Activated effector memory CD4-positive, alpha-beta T cell treated with anti-CD3 and anti-CD28 coated beads, Interleukin-2, amount 50 U/mL, for 16 hours (primary cell): ENCODE measurements at places on chromosomes 11 and 22.

GRCh38 chr22:37160027-37160426 lies 10.3 kb upstream of the IL2RB start:
- DNase-seq: no peak

DNA sequence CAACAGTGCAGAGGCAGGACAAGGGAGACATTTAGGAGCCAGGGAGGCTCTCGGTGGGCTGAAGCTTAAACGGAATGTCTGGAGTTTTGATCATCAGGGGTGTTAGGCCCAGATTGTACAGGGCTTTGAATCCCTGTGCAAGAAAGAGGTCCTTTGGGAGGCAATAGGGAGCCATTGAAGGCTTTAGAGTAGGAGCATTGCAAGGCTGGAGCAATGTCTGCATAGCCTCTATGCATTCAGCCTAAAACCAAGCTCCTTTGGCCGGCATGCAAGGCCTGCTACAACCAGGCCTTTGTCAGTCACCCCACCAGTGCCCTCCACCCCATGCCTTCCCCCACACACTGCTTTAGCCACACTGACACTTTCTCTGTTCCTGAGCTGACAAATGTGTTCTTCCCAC lies 47.4 kb upstream of the FGF3 start:
- DNase-seq: peak; percentile 33

GRCh38 chr11:11477695-11478420 lies 124.8 kb upstream of the CSNK2A3 start:
- DNase-seq: no peak

GRCh38 chr22:46914916-46915894 lies 152.8 kb downstream of the TBC1D22A start:
- no peak for DNase-seq

GRCh38 chr22:36658900-36659299 lies 44.7 kb downstream of the CACNG2 start:
- no peak for DNase-seq

- no peak for DNase-seq
Measured at GRCh38 chr11:2129699-2130366, 9.4 kb downstream of the IGF2 start.

GRCh38 chr22:48734961-48735360 lies 1092.7 kb downstream of the BRD1 start:
- DNase-seq: no peak

DNA sequence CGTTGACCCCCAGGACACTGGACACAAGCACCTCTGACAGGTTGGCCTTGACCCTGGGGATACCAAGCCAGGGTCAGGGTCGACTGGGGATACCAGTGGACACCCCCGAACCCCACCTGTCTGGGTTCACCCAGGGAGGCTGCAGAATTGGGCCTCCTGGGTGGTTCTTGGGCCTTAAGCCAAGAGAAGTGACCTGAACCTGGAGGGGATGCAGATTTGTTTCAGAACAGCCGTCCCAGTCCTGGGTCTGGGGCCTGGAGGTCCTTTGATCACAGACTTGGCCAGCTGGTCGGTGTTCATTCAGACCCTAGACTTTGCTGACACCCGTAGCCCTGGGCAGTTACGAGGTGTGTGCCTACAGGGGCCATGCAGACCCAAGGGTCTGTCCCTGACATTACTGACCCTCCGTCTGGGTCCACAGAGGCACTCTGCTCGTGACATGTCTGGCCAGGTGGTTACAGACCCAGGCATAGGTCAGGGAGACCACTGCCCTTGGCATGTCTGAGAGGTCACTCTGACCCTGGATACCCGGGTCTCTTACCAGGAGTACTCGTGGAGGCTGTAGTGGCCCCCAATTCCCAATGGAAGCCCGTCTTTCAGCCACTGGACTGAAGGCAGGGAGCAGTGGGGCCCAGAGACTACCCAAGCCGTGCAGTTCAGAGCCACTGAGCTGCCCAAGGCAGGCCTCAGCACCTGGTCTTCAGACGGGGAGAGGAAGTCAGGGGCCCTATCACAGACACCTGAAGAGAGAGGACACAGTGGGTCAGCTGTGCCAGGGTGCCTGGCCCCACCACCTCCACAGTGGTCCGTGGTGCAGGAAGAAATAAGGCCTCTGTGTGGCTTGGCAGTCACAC lies 6.4 kb downstream of the SIGIRR start:
- DNase-seq: no peak

DNA sequence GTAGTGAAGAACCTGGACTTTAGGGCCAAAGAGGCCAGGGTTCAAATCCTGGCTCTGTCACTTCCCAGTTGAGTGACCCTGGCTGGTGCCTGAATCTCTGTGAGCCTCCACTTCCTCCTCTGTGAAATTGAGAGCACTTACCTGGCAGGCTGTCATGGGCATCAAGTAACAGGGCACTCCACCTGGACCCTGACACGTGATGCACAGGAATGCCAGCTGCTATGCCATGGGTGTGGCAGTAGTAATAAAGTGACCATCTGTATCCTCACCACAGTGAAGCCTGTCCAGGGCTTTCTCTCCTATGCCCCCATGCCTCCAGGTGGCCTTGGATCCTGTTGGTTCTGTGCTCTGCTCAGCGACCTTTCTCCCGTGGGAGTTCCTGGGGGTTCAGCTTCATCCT lies 29.8 kb upstream of the PPP6R3 start:
- no peak for DNase-seq

DNA sequence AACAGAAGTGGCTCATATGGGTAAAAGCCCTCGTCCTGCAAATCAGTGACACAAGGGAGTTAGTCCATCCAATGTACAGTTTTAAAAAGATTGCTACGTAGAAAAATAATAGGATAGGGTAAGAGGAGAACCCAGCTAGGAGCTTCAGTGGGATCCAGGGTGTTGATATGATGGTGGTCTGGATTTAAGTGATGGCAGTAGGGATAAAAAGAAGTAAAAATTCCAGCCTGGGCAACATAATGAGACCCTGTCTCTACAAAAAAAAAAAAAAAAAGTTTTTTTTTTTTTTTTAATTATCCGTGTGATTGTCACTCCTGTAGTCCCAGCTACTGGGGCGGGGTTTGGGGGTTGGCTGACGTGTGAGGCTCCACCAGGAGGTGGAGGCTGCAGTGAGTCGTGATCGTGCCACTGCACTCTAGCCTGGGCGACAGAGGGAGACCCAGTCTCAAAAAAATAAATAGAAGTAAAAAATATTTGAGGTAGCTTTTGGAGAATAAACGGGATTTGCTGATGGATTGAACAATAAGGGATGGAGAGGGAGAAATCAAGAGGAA lies 7.0 kb upstream of the L3MBTL2 start:
- DNase-seq: peak; percentile 84

DNA sequence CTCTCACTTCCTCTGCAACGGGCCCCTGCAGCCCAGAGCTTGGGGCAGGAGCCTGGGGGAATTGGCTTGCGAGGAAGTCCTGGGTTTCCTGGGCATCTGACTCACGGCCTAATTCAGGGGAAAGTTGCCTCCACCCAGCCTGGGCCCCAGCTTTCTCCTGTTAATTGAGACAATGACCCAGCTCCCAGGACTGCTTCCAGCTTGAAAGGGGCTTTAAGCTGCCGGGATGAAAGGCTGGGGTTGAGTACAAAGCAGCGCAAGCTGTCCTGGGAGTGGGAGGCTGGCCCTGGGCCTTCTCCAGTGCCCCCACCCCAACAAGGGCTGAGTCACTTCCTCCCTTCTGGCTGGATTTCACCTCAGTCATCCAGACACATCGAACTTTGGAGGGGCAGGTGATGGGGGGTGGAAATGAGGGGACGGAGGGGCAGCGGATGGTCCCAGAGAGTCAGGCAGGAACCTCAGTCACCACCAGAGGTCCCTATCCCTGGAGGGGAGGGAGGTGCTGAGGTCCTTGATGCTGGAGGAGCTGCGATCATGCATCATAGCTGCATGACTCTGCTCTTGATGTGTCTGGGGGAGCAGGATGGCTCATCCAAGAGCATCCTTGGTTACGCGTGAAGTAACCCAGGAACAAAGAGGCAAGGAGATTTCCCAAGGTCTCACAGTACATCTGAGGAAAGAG lies 30.1 kb upstream of the OAF start:
- DNase-seq: no peak

- DNase-seq: no peak
Measured at GRCh38 chr11:117941976-117942654, 12.9 kb upstream of the TMPRSS13 start.

GRCh38 chr11:62166371-62166770 lies 23.6 kb upstream of the SCGB1D1 start:
- no peak for DNase-seq

DNA sequence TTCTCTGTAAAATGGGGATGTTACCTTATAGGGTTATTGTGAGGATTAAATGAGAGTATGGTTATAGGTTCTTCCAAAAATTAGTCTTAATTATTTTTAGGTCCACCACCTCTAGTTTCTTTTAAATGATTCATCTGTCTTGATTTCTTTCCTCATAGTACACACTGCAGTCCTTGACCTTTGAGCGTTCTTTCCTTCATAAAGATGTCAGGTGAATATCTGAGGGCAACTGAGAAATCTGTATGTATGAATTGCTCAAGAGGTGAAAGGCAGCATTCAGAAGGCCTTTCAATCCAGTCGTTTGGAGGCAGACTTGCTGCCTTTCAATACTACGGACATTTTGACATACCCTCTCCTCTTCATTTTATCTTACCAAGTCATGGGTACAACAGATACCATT lies 380.7 kb downstream of the INSC start:
- no peak for DNase-seq

- no peak for DNase-seq
Measured at GRCh38 chr22:38944653-38945052, 12.8 kb upstream of the APOBEC3A start.

- DNase-seq: no peak
Measured at GRCh38 chr22:26902401-26903029, 245.1 kb downstream of the MIAT start.

DNA sequence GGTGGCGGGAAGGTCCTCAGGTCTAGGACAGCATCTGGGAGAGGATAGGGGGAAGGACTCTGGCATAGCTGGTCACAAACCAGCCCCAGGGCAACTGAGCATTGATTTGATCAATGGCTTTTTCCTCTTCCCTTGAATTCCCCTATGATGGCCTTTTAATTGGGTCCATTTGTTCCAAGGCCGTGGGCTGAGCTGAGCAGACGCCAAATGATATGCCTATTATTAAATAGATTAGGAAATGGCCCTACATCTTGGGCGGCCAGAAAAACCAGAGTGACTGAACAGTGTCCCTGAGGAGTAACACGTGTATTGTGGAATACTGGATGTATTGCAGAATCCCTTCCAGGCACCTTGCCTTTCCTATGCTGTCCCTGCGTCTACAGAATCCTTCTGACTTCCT lies 26.7 kb upstream of the P2RY6 start:
- DNase-seq: no peak

GRCh38 chr11:13947379-13947778 lies 15.1 kb upstream of the SPON1 start:
- DNase-seq: no peak

DNA sequence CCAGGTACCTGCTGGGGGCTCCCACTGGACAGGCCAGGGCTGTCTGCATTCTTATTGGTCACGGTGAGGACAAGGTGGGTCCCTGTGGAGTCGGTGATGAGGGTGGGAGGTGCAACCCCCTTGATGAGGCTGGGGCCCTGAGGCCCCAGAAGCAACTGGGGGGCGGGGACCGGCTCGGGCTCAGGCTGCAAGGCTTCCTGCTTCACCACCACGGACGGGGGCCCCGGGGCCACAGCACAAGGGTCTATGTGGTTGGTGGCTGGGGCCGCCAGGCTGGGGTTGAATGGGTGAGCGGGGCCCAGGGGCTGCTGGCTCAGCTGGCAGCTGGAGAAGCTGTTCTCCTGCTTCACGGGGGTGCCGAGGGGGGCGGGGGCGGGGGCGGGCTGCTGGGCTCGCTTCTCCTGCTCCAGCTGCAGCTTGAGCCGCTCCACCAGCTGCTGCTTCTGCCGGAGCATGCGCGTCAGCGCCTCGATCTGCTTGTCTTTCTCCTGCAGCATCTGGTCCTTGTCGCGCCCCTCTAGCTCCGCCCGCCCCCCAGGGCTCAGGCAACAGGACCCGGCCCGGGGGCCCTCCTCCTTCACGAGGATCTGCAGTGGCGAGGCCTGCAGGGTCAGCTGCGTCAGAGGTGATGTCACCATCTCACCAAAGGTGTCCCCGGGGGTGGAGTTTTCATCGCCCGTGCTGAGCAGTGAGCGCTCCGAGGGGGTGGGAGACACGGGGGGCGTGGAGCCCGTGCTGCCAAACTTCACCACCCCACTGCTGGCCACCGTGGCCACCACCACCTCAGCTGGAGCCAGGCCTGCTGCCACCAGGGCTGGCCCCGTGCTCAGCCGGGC lies 48.2 kb downstream of the SGSM3 start:
- DNase-seq: no peak

GRCh38 chr11:78451371-78452150 lies 33.9 kb upstream of the GAB2 start:
- no peak for DNase-seq

DNA sequence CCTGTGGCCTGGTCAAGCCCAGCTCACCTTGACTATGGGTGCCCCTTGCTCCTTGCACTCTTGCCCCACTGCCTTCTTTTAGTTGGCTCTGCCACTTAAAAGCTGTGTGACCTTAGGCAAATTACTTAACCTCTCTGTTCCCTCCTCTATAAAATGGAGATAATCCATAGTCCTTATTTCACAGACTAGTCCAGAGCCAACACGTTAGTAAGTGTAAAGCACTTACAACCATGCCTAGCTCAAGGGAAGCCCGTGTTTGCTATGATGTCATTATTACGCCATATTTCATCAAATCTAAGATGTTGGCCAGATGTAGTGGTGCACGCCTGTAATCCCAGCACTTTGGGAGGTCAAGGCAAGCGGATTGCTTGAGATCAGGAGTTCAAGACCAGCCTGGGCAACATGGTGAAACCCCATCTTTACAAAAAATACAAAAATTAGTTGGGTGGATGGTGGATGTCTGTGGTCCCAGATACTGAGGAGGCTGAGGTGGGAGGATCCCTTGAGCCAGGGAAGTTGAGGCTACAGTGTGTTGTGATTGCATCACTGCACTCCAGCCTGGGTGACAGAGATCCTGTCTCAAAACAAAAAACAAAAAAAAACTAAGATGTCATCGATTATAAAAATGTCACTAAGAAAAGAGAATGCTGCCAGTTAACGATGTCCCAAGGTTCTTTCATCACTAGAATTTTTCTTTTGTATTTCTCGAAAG lies 2.3 kb upstream of the CCDC88B start:
- DNase-seq: no peak

DNA sequence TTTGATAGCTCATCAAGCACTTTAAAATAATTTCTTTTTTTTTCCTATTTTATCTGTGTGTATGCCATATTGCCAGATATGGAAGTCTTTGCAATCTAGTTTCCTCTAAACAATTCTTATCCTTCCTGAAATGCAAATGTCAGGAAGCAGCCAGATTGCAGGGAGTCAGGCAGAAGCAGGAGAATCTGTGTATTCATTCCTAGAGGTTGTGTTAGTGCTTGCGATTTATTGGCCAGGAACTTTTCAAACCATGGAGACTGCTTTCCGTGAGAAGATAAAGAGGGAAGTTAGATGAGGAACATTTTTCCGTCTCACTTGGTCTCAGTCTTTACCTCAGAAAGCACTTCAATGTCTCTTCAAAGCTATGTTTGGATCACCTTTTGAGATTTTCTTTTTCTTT lies 91.9 kb downstream of the GRAMD1B start:
- no peak for DNase-seq
